GM18507 (cell line): ENCODE measurements at places on chromosomes 16 and 17.
A peak's percentile ranks its signal among the peaks of the same experiment; 100 is the strongest.

- no peak for DNase-seq
Measured at GRCh38 chr17:9783050-9783449, 8.3 kb downstream of the DHRS7C start.

DNA sequence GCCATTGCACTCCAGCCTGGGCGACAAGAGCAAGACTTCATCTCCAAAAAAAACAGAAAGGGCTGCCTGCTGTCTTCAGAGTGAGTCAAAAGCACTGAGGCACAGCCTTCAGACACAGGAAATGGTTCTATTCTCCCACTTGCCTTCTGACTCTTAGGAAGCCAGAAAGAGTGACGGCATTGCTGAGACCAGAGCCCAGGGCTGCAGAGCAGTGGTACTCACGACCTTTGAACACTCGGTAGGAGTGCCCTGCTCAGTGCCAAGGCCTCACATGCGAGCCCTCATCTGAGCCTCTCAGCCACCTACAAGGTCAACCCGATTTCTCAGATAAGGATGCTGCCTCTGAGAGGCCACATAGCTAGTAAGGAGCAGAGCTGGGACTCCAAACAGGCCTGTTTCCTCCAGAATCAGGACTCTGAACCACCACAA lies 3.5 kb upstream of the ITGAE start:
- peak; percentile 60 for DNase-seq

DNA sequence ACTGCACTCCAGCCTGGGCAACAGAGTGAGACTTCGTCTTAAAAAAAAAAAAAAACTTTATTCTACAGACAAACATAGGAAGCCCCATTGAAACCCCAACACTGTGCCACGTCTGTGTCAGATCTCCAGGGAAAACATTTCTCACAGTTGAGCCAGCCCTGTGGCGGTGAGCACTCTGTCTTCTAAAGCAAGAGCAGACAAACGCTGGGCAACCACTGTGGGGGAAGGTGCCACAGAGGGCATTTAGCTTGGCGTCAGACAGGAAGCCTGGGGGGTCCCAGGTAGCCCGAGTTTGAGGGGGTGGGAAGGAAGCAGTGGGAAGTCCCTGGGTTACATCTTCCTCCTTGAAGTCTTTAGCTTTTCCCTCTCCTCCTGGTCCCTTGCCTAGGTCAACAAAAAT lies 16.0 kb downstream of the C17orf100 start:
- DNase-seq = no peak

DNA sequence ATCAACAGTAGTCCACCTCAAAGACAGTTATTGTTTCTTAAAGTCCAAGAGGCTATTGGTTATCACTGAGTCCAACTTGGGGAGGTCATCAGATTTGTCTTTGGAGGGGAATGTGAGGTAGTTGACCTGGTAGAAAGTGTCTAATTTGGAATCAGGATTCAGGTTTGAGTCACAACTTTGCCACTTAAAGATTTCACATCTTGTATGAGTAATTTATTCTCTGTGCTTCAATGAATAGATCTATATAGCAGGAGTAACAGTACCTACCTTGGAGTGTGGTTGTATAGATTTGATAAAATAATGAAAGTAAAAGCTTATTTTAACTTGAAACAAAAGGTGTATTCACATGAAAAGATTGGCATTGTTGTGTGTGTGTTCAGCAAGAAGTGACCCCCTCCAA lies 119.3 kb upstream of the TBX2 start:
- no peak for DNase-seq

DNA sequence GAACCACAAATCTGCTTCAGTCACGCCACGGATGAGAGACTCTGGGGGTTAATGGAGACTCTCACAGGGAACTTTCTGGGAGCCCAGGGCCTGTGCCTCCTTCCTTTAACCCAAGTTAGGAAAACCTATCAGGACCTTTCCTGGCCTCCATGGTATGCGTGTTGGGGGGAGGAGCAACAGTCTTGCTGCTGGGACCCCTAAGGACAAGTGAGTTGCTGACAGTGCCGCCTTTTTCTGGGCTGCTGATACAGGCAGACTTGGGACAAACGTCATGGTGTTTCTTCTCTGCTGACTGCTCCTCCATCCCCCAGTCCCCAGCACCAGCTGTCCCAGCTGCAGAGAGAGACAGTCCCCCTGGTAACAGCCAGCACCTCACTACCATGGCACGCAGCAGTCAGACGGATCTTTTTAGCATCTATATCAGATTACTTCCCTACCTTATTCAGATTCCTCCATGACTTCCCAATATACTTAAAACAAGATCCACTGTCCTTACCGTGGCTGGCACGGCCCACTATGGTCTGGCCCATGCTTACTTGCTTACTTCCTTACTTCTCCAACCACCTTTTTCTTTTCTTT lies 6.5 kb downstream of the DPEP2NB start:
- no peak for DNase-seq

DNA sequence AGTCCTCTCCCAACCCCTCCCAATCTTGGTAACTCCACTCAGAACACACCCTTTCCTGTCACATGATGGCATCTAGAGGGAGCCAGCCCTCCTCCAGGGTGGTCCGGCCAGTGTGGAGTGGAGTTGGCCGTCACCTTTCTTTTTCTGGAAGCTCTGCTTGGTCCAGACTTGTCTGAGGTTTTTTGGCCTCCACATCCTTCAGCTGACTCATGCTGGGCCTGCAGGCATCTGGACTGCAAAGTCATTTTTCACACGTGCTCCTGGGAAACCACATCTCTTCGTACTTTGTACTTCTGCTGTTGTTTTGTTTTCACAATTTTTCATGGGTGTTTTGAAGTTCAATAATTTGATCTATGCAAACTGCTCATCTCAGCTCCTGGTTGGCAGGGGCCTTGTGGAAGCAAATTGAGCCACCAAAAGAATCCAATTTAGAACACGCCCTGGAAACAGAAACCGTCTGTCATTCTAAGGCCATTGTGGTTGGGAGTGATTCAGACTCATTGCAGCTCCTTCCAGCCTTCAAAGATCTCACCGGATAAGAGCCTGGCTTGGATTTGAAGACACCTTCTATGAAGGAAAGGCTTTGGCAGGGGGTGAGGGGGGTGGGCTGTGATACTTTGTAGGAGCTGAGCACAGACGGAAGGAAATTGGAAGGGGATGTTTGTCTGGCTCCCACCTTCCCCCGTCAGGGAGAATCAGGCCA lies 42.4 kb upstream of the NF1 start:
- DNase-seq = no peak

DNA sequence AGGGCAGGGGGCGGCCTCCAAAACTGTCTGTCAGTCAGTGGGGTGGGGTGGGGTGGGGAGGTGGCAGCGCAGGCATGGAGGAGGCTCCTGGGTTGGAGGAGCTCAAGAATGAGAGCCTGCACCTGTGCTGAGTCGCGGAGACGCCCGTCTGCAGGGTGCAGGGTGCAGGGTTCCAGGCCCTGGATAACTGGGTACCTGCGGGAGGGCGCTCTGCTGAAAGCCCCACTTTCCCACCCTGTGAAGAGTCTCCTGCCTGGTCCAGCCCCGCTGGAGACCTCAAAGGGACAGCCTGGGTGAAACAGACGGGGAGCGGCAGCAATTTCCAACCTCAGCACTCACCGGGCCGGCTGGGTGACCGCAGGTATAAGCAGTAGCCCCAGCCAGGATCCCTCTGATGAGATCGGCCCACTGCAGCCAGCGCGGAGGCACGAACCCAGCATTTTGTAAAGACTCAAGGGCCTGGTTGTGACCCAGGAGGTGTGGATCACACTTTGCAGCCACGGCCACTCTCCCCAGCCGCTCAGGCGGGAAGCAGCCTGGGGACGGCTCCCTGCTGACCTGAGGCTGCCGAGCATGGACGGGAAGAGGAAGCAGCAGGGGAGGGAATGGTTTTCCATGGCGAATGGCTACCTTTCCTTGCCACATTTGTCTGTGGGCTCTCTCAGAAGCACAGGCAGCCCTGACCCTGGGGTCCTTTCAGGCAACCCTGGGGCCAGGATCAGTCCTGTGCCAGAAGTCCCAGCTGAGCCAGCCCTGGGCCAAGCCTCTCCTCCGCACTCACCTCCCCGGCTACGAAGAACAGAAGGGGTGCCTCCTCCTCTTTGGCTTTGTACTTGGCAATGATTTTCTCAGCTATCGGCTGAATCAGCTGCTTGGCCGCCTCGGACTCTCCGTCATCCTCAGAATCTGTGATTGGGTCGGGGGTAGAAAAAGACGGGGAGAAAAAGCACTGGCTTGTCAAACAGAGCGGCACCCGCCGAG lies 21.0 kb downstream of the MRM3 start:
- no peak for DNase-seq

- DNase-seq = no peak
Measured at GRCh38 chr17:4482338-4483011, 16.2 kb upstream of the SPNS2 start.

GRCh38 chr17:2090210-2090641 lies 35.3 kb downstream of the HIC1 start:
- no peak for DNase-seq

DNA sequence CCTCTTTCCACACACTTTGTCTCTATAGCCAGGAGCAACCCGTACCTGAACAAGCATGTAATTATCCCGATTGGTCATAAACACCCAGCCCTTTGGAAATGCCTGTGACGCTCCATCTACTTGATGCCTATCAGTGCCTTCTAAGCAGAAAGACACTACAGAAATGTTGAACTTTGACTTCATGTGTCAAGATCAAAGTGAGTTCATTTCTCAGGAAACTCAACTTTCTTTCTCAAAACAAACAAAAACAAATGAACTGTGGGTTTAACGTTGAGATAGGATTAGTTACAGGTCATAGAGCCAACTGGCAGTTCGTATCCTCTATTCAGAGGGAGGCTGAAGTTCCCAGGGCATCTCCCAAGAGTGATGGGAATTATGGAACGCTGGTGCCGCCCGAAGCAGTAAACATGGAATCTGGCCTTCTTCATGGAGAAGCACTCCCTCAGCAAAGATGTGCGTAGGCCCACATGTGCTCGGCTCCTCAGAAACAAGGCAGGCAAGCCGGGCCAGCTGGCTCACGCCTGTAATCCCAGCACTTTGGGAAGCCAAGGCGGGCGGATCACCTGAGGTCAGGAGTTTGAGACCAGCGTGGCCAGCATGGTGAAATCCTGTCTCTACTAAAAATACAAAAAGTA lies 9.5 kb downstream of the SLC6A4 start:
- no peak for DNase-seq

DNA sequence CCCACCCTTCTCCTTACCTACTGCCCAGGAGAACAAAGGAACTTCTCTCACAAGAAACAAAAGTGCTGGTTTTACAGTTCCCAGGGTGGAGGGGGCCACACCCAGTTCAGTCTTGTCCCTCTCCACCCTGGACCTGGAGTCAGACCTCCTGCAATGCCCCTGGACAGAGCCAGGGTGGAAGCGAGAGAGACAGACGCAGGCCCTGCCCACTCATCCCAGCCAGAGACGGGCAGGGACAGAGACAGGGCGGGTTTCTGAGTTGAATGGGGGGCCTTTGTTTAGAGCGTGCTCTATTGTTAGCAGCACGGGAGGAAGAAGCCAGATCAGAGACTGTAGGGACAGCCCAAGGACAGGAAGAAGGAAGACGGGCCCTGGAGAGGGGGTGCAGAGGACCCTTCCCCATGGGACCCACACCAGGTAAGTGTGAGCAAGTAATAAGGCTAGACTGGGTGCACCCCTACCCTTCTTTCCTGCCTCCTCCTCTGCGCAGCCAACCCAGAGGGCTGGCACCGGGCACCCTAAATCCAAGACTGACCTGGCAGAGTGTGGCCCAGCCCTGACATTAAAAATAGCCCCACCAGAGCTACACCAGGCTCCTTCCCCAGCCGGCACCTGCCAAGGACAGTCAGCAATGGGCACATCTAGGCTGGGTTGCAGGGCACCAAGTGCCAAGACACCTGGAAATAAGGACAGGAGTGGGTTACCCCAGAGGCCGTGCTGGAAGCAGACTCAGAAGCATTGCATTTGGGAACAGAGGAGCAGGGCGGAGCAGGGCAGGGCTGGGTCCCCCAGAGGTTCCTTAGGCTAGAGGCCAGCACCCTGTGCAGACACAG lies 10.9 kb downstream of the JUP start:
- DNase-seq = no peak

- DNase-seq = no peak
Measured at GRCh38 chr16:71933913-71934695, 38.8 kb downstream of the IST1 start.

- no peak for DNase-seq
Measured at GRCh38 chr16:68283346-68283745, 19.0 kb downstream of the SLC7A6 start.

DNA sequence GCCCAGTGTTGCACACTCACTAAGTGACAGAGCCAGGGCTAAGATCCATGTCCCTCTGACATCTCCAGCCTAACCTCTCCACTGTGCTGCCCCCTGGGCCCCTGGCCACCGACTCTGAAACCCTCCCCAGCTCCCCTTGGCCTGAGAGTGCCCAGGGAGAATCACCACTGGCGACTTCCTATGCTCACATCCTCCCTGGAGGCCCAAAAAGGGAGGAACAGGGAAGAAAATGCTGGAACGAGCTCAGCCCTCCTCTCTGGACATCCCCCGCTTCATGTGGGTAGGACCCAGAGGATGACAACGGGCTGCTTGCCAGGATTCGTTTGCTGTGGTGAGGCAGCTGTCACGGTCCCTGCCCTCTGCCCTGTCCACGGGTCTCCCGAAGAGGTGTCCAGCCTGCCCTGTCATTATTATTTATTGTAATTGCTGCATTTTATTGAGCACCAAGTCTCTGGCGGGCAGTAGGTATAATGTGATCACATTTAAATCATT lies 153.5 kb upstream of the RPL38 start:
- no peak for DNase-seq

- no peak for DNase-seq
Measured at GRCh38 chr17:65307081-65307960, 170.2 kb downstream of the RGS9 start.
